ENCODE measurements at places on chromosomes 12 and 14.

- DNase-seq, result no peak
Observed at GRCh38 chr14:33711811-33712216, 239.1 kb downstream of the EGLN3 start.

GRCh38 chr12:131990066-131990979, 40.6 kb downstream of the EP400 start:
- no peak for DNase-seq

- no peak for DNase-seq
Observed at GRCh38 chr14:71521238-71522135, 410.7 kb upstream of the RGS6 start.

DNA sequence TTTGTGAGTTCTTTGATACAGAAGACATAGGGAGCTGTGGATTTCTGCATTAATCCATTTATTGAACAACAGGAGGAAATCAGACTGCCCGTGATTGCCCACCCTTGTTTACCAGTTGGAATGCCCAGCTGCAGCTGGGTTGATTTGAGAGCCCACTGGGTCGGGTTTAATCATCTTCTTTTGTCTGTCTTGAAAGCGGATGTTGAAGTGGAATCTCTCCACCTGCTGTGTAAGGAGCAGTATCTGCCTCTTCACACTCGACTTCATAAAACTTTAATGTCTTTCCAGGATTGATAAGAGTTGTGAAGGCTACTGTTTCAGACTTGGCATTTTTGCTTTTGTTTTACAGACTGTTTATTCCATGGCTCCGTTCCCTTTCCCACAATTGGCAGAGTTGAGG, 39.9 kb downstream of the TBC1D30 start:
- no peak for DNase-seq

DNA sequence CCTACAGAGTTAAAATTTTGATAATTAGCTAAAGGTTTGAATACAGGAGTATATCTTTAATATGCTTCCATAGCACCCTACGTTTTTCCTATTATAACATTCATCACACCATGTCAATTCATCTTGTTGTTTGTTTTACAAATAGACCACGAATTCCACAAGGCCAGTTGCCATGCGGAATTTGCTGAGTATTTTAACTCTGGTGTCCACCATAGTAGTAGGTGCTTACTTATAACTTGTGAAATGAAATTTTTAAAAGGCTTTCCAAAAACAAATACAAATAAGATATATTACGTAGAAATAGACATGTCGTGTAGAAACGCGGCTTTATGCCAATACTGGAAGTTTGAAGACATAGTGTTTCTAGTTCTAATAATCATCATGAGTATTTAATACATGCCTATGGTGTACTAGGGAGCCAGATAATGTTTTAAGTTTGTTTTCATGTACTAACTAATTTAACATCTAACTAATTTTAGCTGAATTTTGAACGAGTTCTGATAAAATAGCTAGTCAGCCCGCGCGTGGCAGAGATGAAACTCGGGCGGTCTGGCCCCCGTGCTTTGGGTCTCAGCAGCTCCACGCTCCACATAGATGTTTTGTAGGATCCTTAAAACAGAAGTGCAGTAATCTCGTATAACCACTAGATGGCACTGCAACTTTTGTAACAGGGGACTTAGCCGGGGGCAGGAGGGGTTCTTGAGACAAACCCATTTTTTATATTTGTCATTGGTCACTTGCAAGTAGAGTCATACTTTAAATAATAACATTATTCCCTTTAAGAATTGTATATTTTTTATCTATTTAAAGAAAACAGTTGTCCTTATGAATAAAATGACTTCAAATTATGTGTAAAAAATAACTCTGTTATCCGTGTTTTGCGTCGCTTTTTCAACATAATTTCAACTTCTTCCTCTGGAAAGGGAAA, 10.2 kb downstream of the CD69 start:
- DNase-seq, result peak; percentile 52

- no peak for DNase-seq
Observed at GRCh38 chr14:105742531-105742848, 216.1 kb downstream of the TMEM121 start.

DNA sequence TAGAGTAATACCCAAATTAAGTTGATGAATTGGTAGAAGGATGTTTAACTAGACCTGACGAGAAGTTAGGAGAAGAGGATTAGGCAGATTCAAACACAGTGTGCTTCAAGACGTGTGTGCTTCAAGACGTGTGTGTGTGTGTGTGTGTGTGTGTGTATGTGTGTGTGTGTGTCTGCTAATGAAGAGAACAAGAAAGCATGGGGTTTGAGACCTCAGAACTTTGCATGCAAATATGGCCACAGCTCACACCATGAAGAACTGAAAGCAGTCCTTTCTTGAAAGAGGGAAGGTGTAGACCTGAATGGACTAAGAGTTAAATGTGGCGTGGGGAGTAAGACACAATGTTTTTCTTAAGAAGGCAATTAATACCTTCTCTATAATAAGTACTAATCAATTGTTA, 32.5 kb upstream of the SSPN start:
- DNase-seq, result no peak

DNA sequence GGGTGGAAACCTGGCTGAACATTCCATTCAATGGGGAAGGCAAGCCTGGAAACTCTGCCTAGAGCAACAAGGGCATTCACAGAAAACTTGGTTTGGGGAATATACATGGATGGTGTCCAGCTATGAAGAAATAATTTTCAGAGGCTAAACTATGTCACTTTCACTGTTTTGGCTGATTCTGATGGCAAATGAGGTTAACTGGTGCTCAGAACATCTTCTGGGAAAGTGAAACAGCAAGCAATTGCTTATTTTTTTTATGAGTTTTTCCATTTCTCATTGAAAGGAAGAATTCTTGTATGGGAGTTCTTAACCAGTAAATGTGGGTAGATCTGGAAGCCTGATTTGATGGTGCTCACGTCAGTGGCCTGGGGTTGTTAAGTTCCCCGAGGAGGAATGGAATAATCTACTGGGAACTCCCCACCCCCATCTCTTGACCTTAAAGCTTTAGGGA, 132.8 kb upstream of the BTG1 start:
- no peak for DNase-seq

DNA sequence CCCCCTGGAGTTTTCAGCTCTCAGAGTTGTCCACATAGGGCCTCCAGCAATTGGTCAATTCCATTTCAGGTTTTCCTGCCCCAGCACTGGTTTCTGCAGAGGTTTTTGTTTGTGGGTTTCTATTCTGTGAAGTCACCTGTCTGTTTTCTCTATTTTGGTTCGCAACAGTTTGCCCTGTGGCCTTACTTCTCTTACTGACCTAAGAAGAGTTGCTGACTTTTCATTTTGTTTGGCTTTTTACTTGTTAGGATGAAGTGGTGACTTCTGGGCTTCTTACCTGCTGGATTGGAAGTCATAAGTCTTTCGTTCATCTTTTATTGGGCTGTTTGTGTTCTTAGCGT, 196.4 kb upstream of the PARP11 start:
- DNase-seq, result no peak

- no peak for DNase-seq
Observed at GRCh38 chr12:115771065-115771464, 506.4 kb downstream of the MED13L start.

DNA sequence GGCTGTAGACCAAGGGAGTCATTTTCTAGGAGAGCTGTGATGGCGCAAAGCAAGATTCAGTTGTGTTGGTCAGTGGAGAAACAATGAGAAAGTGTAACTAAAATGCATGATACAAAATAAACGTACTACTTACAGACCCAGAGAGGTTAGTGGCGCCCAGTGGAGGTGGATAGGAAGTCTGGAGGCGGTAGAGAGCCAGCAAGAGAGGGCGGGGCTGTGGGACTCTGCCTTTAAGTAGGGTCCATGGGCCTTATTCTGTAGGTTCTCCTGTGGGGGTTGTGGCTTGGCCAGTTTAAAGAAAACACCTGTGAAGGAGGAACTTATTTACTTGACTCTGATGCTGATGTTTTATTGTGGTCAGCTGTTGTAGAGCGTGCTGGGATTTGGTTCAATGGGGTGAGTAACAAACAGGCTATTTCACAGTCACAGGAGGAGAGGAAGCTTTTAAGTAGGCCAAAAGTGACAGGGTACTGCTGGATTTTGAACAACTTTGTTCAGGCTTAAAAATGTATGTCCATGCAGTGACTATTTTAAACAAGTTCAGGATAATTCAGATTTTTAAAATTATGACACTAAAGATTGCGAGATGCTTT, 1097.7 kb downstream of the TMTC2 start:
- no peak for DNase-seq

GRCh38 chr14:78162202-78162601, 8.0 kb upstream of the NRXN3 start:
- no peak for DNase-seq

GRCh38 chr12:103580026-103580425, 7.0 kb upstream of the STAB2 start:
- DNase-seq, result no peak

GRCh38 chr12:61542551-61542950, 717.7 kb upstream of the USP15 start:
- no peak for DNase-seq

- no peak for DNase-seq
Observed at GRCh38 chr14:97920201-97920600, 1123.0 kb downstream of the VRK1 start.

- DNase-seq, result no peak
Observed at GRCh38 chr12:5506821-5507231, 74.9 kb downstream of the NTF3 start.

DNA sequence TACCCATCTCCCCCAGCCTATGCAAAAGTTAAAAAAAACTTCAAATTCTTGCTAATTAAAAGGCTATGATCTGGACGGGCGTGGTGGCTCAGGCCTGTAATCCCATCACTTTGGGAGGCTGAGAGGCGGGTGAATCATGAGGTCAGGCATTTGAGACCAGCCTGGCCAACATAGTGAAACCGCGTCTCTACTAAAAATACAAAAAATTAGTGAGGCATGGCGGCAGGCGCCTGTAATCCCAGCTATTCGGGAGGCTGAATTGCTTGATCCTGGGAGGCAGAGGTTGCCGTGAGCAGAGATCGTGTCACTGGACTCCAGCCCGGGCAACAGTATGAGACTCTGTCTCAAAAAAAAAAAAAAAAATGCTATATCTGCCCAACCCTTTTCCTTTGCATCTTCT, 925.4 kb downstream of the GALC start:
- no peak for DNase-seq

DNA sequence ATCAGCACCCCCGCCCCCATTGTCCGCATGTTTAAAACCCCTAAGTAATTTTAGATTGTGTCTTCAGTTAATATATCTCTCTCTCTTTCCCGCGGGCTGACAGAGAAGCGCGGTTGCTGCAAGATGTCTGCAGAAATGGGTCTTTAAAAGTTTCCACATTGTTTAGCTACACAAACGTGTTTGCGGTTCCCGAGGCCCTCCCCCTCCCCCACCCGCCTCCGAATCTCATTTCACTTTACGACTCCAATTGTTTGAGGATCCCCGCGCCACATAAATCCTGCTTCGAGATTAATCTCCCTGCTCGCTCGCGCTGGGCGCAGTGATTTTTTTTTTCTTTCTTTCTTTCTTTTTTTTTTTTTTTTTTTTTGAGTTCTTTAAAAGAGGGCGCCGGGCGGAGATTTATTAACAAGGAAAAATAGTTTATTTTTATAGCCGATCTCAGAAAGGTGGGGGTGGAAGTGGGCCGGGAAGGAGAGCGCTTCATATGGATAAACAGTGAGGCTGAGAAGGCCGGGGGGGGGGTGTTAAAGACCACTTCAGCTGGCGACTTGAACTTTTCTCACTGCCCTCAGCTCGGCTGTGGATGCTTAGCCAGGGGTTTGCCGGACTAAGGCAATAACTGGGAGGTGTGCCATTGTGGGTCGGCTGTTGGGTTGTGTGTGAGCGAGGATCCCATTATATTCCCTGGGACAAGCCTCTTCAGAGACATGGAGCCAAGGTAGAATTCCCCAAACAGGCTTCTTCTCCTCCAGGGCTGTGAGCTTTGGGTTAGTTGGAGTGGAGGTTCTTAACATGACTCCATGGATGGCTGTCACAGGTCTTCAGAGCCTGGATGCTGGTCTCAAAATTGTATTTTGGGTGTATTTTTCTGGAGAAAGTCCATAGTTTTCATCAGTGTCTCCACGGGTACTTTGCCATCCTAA, 39.7 kb upstream of the TBX5 start:
- no peak for DNase-seq

- DNase-seq, result no peak
Observed at GRCh38 chr12:89138048-89138852, 214.1 kb downstream of the DUSP6 start.

DNA sequence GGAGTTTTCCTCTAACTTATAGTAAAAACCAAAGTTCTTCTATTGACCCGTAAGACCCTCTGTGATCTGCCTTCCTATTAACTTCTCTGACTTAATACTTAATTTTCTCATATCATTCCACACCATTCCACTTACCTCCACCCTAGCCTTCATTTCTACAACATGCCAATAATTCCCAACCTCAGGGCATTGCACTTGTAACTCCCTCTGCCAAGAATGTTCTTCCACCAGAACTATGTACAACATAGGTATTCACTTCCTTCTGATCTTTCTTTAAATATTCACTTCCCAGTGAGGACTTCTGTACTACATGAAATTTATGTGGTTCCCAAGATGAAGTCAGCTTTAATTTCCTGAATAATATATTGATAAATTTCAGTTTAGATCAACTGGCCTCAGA, 531.7 kb downstream of the LRFN5 start:
- no peak for DNase-seq

DNA sequence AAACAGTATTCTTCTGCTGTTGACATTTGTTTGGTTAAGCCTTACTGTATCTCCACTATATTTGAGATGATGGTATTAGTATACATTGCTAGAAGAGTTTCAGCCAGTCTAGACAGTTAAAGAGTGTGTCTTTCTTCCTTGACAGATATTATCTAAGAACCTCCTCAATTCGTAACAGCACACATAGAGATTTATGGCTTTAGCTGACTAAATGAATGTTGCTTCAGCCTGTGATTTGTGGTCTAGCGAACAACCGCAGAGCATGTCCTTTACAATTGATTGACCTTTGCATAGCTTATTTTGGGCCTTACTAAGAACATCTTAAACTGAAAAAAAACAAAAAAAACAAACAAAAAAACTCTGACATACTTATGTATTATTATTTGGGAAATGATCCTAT, 122.2 kb downstream of the DAAM1 start:
- DNase-seq, result no peak

- no peak for DNase-seq
Observed at GRCh38 chr12:2287589-2287988, 234.8 kb downstream of the CACNA1C start.

- no peak for DNase-seq
Observed at GRCh38 chr12:22474970-22475720, 69.2 kb downstream of the C2CD5 start.

- DNase-seq, result no peak
Observed at GRCh38 chr12:129670256-129670920, 233.4 kb downstream of the TMEM132D start.

- DNase-seq, result no peak
Observed at GRCh38 chr12:129296671-129297070, 443.4 kb downstream of the GLT1D1 start.

DNA sequence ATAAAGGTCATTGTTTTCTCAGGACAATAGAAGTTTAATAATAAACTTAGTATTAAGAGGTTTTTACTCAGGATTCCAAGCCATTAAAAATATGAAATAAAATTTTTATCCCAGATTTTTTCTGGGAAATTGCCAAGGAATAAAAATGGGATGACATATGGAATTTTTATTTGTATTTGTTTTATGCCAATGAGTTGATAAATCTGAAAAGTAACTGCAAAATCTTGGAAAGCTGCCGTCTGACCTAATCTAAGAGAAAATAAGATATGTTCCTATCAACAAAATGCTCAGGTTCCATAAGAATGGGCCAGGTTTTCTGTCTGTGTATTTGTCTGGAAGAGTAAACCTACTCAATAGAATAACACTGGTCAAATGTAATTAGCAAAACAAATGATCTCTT, 22.2 kb upstream of the KERA start:
- DNase-seq, result no peak

GRCh38 chr14:89922031-89922907, 32.3 kb downstream of the EFCAB11 start:
- no peak for DNase-seq
